NCI-H1417 treated with DMSO at 0.1 percent for 48 hours (cell line): ENCODE measurements at places on chromosomes 2 and 18.

DNA sequence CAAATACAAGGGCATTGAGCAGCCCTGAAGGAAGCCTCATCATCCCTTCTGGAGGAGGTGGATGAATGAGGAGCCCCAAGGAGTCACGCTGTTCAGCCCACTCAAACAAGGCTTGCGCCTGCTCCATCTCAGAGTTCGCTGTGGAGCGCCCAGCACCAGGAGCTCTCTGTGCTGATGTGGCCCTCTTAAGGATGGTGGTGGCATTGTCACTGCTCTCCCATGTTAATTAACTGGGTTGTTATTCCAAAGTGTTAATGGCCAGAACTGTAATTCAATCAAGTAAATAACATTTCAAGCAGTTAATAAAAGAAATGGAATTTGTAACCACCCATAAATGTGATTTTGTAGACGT, 726.0 kb upstream of the RAB6C start:
- DNase-seq = no peak

- DNase-seq = no peak
These were observed 283.8 kb upstream of the LYPD1 start for GRCh38 chr2:132953771-132954170.

GRCh38 chr18:28015671-28016070, 161.3 kb downstream of the CDH2 start:
- DNase-seq = no peak

DNA sequence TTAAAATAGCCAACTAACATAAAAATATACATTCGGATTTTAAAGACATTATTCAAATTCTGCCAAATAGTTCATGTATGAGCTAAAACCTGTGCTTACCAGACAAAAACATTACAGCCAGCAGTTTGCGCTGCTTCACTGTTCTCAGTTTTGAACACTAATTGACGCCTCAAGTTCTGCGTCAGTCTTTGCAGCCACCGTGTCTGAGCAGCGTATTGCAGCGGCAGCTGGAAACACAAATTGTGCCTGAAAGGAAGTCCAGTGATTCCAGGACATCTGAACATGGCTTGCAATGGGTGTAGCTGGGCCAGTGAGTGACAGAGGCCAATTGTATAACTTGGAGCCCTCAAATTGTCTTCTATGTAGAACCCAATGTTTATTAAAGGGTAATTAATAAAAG, 267.6 kb downstream of the TFCP2L1 start:
- no peak for DNase-seq

- no peak for DNase-seq
These were observed 157.6 kb downstream of the LRATD1 start for GRCh38 chr2:14790041-14790640.

GRCh38 chr2:100240386-100240785, 81.9 kb downstream of the LONRF2 start:
- no peak for DNase-seq

DNA sequence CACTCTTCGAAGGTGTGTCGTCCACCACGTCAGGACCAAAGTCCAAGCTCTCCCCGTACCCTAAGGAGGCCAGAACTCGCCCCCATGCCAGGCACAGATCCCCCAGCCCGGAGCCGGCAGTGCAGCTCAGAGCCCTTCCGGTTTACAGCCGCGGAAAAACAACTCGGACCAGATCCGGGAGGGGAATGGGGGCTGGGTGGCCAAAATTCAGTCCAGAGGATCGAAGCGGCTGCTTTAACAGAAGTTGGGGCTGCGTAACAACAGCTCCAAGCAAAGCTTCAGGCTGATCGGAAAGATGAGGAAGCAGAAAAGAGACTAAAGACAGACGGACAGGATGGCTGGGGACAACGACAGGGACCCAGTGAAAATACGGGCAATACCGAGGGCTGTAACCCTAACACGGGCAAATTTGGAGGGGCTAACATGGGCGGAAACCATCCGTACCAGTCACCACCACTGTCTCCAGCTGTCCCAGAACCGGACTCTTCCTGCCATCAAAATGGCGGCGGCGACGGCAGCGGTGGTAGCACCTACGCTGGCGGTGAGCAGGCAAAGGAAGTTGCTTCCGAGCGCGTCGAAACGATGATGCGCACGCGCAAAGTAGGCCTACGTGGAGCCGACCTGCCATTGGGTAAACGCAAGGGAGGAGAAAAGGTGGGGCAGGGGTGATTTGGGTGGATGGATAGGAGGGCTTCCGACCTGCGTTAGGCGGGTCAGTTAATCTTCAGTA, at the start of gene MMADHC:
MMADHC (minus strand) TSS at position 556 of the 730 bp plus-strand sequence. CDS start 678 bp downstream, outside the sequence.
- DNase-seq = peak; percentile 69

GRCh38 chr2:10820978-10821695, 8.6 kb upstream of the PDIA6 start:
- no peak for DNase-seq

DNA sequence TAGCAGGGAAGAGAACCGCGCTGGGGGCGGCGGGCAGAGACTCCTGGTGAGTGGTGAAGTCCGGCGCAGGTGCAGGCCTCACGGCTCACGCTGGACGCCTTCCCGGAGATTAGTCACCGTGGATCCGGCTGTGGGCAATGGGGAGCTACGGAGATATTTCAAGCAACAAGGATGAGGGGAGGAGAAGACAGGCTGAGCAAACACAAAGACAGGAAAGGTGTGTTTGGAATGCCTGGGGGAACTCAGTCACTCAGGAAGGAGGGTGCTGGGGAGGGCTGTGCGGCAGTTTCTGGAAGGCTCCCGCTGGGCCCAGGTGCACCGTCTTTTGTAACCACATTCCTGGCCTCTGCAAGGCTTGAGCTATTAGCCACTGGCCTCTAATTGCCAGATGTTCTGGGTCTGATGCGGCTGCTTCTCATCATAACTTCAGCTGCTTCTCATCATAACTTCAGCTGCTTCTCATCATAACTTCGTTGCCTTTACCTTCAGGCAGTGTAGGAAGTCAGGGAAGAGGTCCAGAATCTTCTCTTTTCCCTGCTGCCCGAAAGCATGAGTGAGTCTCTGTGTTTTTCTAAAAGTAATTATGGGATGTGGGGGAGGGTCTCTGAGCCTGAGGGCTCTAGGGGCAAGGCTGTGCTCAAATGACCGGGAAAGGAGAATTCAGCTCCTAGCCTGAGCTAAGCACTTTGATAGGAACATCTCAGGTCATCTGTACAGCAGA, 118.9 kb downstream of the PXDN start:
- peak; percentile 57 for DNase-seq

DNA sequence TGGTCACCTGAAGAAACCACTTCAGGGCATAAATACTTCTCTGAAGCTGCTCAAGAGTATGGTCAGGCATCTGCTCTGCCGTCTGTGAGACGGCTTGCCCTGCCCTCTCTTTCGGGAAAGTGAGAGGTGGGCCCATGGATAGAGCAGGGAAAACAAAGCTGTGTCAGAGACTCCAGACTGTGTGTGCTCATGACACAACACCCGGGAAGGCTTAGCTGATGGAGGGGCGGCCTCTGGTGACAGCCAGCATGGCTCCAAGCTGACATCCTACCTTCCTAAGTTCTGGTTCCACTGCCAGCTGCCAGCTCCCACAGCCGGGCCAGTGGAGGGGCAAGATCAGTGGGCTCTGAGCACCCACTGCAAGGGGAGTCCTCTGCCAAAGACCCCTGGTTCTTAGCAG, 215.3 kb downstream of the ANKRD30B start:
- DNase-seq = no peak

DNA sequence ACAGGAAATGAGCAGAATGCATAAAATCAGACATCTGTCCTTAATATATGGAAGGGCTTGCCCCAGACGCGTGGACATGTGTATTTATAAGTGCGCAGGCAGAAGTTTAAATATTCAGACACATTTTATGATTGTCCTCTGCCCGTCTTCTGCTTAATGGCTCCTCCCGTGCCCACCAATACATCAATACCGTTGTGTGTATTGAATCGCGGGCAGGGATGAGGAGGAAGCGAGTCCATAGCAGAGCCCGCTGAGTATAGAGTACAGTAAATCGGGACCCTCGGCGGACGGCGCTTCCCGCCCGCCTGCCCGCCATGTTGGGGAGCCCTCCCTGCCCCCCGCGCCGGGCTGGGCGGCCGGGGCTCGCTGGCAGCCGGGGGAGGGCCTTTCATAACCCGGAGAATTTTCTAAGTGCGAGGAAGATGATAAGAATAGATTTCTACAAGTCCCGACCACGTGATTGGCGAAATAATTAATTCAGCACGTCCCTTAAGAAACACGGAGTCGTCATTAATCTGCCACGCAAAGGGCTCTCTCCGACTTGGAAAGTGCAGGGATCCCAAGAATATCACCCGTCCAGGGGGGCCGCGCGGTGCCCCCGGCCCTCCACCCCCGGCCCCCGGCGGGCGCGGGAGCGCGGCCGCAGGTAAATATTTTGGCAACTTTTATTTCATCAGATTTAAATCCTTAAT, at the start of gene HOXD3:
HOXD3 (plus strand) TSS at position 501 of the 692 bp plus-strand sequence. CDS start 11,808 bp downstream, outside the sequence.
- no peak for DNase-seq

- DNase-seq = no peak
These were observed 2.4 kb downstream of the DLX2 start for GRCh38 chr2:172100080-172100934.

DNA sequence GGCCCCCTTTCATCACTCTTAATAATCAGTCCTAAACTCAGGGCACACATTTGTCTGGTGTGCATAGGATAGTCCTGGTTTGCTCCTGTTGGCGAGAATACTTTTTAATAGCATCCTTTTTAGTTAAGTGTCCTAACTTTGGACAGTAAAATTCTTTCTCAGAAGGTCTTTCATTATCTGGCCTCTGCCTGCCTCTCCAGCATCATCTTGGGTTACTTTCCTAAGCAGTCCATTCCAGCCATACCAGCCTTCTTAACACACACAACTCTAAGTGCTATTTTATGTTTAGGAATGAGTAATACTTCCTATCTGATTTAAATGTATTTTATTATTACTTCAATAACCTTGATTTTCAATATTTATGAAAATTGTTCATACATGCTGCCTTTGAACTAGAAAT, 151.0 kb downstream of the ACOXL start:
- DNase-seq = no peak

- no peak for DNase-seq
These were observed 608.7 kb upstream of the REG3G start for GRCh38 chr2:78416625-78417300.

DNA sequence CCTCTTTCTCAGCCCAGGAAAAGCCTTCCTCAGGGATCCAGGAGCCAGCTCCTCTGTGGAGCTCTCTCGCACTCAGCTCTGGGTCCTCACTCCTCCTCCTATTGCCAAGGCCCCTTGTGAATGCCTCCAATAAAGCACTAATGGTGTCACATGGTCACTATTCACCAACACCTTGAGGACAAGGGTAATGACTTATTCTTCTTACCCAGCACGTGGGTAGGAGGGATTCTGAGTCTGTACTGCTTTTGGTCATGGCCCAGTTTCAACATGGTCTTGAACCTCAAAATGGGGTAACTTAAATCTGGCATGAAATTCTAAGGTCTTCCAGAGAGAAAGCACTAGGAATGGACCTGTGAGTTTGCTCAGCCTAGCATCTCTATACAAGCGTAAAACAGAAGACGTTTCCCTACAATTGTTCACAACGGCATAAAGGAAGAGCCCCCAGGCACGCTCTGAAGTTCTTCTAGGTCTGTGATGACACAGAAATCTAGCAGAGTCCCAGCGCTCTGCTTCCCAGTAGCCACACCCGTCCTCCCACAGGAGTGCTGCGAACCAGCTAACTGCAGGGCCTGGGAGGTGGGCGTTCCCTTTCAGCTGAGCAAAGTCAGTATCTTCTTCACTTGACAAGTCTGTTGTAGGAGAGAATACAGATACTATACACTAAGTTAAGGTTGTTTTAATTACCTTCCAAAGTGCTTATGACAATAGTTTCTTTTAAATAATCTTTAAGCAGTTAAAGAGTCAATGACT, 14.6 kb upstream of the KIDINS220 start:
- no peak for DNase-seq

DNA sequence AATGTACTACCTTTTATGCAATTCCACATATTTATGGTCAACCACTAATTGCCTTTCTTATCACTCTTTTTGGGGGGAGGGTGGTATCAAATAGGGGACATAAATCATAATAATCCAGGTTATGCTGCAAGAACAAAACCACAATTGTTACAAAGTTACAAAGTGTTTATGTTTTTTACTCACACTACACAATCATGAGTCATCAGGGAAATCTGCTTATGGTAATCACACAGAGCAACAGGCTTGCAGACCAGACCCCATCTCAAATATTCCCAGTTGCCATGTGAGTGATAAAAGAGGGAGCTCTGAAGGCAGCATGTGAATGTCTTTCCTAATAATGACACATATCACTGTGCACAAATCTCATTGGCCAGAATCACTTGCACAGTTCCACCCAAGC, 304.7 kb upstream of the TMEFF2 start:
- no peak for DNase-seq

DNA sequence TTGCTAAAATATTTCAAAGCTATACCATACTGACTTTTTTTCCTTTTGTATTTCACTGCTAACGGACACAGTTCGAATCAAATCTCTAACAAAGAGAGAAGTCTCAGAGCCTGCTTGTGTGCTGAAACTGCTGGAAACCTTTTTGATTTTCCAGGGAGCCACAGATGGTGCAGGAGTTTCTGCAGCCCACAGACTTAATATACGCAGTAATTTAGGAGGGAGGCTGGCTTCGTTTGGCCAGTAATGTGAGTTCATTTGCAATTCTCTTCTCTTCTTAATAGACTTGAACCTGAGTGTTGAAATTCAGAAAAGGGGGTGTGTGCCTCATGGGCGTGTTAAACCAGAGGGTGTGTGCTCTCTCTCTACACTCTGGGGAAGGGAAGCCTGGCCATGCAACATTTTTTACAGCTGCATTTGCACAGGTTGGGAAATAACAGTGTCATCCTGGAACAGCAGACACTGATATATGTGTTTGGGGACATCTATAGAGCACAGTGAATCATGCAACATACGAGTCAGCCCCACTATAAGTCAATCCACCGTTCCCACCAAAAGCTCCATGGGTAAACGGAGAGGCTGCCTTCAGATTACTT, 333.0 kb downstream of the CLIP4 start:
- DNase-seq = no peak

- no peak for DNase-seq
These were observed 1072.3 kb downstream of the LRP1B start for GRCh38 chr2:141058556-141058955.

GRCh38 chr2:49260979-49261538, 106.7 kb upstream of the FSHR start:
- DNase-seq = no peak

DNA sequence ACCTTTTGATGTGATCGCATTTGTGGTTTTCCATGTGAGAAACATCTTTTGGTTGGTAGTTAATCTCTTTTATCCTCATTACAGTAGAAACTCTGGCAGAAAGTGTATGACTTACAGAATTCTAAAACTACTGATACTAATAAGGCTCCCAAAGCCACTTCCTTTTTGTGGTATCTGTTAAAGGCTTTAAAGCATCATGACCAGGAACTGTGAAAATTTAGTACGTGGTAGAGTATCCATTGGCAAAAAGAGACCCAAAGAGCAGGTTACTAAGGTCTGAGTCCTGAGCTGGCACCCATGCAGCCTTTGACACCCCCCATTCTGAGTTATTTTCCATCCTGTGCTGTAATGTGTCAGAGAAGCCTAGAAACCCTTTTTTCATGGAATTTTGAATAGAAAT, 94.5 kb downstream of the DPP4 start:
- DNase-seq = no peak

DNA sequence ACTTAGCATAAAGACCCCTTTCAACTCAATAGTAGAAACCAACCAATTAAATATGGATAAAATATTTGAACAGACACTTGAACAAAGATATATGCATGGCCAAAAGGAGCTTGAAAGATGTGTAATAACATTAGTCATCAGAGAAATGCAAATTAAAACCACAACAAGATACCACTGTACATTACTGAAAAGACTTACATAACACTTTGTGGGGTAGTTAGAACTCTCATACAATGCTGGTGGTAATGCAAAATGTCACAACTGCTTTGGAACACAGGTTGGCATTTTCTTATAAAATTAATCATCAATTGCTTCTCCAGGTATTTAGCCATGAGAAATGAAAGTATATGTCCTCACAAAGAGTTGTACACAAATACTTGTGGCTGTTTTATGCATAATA, 60.7 kb downstream of the TTC27 start:
- DNase-seq = no peak
